ENCODE measurements at places on chromosomes 7 and 10.

DNA sequence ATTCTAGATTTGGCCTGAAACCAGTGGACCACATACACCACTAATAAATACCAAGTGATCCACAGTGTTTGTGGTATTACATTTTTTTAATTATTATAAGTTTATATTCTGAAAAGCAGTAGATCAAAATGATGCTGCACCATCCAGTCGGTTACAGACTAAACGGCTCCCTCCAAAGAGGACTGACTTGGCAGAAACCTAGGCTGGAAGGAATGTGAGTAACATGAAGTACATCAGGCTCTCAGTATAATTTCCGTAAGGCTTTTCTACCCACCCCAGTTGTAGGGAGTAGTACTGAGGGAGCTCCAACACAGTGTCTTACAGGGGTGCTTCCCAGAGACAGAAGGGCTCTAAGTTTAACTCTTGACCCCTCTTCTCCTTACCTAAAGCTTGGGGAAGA lies 119.5 kb downstream of the TRRAP start:
- DNase-seq = no peak

GRCh38 chr10:90313576-90314325 lies 544.1 kb downstream of the HTR7 start:
- peak; percentile 47 for DNase-seq

- DNase-seq = no peak
These were observed 166.8 kb downstream of the ADARB2 start for GRCh38 chr10:1570416-1571051.

- DNase-seq = peak; percentile 84
These were observed 43.5 kb downstream of the PDLIM1 start for GRCh38 chr10:95247200-95247880.

- no peak for DNase-seq
These were observed 97.1 kb downstream of the TFEC start for GRCh38 chr7:115933471-115933870.

DNA sequence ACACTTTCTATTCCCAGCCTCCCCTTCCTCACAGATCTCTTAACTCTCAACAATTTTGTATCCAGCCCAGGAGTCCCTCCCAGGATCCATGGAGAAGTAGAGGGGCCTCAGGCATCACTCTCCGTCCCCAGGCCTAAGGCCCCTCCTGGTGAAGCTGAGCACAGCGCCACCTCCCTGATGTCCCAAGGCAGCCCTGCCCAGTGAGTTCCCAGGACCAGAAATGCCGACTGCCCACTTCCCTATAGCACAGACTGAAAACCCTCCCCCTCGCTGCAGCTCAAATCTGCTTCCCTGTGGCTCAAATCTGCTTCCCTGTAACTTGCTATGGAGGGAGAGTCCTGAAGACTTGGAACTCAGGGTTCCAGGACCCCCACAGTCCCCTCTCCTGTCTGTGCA lies 35.6 kb downstream of the YKT6 start:
- no peak for DNase-seq

DNA sequence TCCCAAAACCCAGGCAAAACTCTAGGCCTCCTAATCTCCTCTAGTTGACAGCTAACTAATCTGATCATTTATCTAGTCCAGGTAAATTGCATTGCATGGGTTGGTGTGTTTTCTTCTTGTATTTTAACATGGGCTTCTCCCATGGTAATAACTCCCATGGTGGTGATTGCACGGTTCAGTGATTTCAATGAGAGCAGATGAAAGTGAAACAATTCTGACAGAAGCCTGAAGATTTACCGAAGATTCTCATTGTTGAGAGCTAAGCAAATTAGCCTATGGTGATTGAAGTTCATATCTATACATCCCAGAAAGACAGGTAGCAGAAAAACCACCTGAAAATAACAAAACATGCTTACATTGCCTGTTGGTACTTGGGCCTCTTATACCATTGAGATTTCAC lies 26.6 kb upstream of the LIPN start:
- no peak for DNase-seq

- DNase-seq = no peak
These were observed 3.7 kb upstream of the GDF10 start for GRCh38 chr10:47296156-47296894.

DNA sequence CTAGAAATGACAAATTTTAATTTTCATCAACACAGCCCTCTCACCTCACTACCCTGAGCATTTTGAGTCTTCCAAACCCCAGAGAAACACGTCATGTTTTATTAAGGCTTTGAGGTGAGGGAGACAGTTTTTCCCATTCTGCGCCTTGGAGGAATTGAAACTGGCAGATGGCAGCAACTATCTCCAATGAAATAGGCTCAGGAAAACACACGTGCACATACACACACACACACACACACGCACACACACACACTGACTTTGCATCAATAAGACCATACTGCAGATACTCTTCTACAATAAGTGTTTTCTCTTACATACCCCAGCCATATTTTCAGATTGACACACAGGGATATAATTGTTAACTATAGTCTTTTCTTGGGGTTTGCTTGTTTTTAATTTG lies 3.2 kb upstream of the SFTPA2 start:
- DNase-seq = no peak

- no peak for DNase-seq
These were observed 107.5 kb downstream of the MKI67 start for GRCh38 chr10:128018691-128019090.

DNA sequence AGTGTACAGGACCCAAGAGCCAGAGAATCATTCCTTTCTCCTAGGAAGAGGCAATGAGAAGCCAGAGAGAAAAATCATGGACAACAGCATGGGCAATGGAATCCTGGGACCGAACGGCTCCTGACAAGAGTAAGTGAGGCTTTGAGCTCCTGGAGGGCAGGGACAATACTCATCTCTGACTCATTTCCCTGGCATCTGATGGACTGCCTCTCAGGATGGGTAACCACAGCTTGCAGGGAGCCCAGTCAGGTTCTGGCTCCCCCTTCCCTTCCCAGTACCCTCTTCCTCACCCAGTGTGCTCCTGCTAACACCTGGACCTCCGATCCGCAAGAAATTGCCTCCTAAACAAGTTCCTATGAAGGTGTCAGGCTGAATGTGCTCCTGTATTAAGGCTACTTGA lies 51.2 kb upstream of the SORCS3 start:
- DNase-seq = peak; percentile 66

DNA sequence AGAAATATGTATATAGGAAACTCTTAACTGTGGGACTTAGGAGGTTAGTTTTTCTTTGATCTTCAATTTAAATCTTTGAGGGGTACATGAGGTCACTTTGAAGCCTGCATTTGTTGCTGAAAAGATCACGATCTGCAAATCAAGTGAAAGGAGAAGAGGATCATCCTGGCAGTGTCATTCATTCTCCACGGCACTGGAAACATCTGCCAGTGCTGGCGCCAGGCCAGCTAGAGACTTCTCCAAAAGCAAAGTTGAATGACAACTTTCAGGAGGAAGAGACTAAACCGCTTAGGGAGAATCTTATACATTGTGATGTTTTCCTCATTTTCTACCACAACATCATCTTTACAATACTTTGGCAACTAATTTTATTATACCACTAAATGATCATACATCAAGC lies 42.5 kb downstream of the MRC1 start:
- no peak for DNase-seq

- DNase-seq = peak; percentile 67
These were observed 145.7 kb upstream of the AHR start for GRCh38 chr7:17152721-17153120.

- no peak for DNase-seq
These were observed 226.6 kb upstream of the RHOBTB1 start for GRCh38 chr10:61170594-61170993.

- DNase-seq = peak; percentile 62
These were observed 26.5 kb downstream of the BTRC start for GRCh38 chr10:101380353-101381017.

DNA sequence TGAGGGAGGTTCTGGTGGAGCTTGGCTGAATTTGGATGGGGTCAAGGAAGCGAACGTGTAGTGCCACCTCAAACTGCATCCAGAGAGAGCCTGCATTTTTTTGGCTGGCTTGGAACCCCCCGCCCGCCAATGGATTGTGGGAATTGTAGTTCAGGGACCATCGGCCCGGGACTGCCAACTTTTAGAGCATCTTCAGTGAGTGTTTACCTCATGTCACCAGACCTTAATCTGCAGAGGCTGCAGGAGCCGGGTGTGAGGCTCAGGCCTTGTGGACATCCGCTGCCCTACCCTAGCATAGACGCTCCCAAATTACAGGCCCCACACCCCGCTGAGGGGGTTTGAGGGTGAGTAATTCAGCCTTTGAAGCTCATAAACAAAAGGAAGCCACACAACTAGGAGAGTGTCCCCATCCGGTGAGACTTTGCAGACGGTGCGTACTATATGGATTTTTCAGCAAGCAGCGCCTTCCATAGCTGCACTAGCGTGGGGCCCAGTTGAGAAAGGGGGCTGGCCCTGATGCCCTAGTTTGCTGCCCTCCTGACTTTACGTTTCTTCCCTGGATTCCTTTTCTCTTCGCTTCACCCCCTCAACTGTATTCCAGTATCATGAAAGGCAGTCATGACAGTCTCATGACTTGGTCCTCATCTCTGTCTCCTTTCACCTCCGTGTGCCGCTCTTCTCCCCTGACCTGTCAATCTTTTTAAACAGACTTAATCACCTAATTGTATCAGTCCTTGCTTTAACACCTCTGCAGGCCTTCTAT lies 717 bp downstream of the CNPY4 start:
- DNase-seq = peak; percentile 29

DNA sequence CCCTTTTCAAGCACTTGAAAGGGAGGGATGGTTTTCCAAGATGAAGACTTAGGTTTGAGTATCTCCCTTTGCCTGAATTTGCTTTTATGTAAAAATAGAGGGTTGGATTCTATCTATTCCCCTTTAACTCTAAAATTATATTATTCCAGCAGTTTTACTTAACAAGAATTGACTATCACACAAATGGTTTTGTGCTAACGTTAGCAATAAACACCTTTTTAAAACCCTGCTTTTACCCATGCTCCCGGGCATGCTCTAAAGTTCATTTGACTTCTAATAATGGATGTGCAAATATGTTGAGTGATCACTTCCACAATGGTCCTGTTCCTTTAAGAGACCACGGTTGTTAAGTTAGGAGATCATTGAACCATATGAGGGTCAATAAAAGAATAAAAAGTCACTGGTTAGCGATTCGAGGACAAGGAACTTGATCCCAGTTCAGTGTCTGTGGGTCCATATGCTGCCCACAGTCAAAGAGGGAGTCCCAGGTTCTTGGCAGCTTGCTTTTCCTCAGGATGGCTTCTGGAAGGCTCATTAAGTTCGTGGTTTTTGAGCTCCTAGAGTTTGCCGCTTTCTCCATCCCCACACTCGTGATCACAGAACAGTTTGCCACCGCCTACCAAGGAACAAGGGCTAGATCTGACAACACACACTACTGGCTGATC lies at the start of gene TMEM236:
Gene TMEM236 (plus strand): TSS at position 421 of the 665 bp plus-strand sequence. CDS start 95 bp downstream, at position 516.
- no peak for DNase-seq

GRCh38 chr7:150942001-150942590 lies 36.0 kb downstream of the KCNH2 start:
- DNase-seq = no peak

- DNase-seq = no peak
These were observed 508 bp upstream of the TECPR1 start for GRCh38 chr7:98252425-98253054.

GRCh38 chr10:61847087-61847486 lies 54.4 kb upstream of the ARID5B start:
- DNase-seq = no peak

GRCh38 chr7:41536122-41536872 lies 166.6 kb downstream of the INHBA start:
- peak; percentile 41 for DNase-seq

GRCh38 chr7:2668401-2668800 lies 19.6 kb upstream of the AMZ1 start:
- DNase-seq = no peak

DNA sequence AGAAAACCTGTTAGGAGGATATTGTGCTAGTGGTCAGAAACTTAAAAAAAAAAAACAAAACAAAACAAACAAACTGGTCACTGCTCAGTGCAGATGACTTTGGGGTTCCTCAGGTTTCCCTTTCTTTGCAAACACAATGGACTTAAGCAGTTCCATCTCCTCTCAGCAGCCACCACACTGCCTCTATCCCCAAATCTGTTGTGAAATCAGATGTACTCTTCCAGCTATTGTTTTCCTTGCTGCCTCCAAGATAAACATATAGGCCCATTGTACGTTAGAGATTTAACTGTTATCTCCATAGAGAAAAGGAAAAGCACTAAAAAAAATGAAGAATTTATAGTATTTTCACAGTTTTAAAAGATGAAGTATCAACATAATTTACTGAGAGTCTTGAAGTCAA lies 147.1 kb downstream of the MPP7 start:
- DNase-seq = no peak

DNA sequence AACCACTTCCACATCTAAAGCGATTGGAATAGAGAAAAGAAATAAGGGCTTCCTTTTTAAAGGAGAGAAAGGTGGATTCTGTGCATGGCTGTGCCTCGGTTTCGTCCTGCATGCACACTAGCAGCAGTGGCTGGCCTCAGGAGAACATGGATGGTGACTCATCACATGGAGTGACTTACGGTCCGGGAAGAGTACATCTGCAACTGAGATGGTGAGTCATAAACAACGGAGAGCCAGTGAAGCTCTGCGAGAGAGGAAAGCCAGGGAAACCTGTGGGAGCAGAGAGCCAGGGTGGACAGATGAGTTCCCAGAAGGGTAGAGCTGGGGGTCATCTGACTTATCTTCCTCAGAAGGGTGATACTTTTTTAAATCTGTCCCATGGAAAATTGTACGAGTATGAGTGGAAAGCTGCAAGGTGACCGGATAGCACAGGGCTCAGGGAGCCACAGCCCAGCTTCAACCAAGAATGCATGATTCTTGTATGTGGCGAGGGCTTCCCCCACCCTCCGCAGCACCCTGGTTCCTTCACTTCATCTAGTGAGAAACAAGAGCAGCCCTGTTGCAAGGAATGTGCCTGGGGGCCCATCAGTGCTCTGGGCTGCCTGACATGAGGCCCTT lies 259.1 kb downstream of the KLF6 start:
- peak; percentile 97 for DNase-seq

DNA sequence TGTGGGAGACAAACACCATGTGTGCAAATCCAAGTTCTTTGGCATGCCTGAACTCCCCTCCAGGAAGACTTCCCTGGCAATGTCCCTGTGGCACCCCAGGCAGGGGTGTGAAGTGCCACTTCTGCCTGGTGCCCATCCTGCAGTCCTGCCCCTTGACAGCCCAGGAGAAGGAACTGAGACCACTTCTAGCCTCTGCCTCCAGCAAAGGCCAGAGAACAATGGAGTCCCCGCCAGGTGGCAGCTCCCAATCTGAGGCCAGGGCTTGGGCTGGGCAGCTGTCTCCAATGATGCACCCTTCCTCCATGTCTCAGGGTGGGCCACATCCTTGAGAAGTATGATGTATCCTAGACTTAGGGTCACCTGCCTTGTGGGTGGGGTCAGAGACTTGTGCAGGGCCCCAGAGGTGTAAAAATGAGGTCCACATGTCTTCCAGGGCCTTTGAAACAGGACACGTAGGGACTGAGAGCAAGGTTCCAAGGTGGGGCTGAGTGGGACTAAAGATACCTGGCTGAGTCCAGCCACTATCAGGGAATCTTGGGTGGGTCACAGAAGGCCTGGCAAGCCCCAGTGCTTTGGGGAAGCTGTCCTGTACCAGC lies 5.5 kb downstream of the FXYD4 start:
- DNase-seq = no peak

GRCh38 chr10:42888504-42889095 lies 106.0 kb downstream of the BMS1 start:
- no peak for DNase-seq

Data from amniotic epithelial cell (primary cell).